ENCODE measurements at places on chromosomes 11 and 22. TPM values are rescaled to one million over a fixed set of nuclear protein-coding genes. Genes with fewer than 3 reads are reported as not detected.

The TSPAN18 gene
- 74.5 TPM for polyA plus RNA-seq

The IFITM5 gene
- 0.43 TPM for polyA plus RNA-seq

The HEPHL1 gene
- polyA plus RNA-seq, result 0.06 TPM

The APOA4 gene
- polyA plus RNA-seq, result not detected

The ZNF214 gene
- 9.4 TPM for polyA plus RNA-seq

The KRTAP5-8 gene
- not detected for polyA plus RNA-seq

The HMOX1 gene
- polyA plus RNA-seq, result 12.4 TPM

The APLNR gene
- 135 TPM for polyA plus RNA-seq

The SHISAL1 gene
- 1.7 TPM for polyA plus RNA-seq

The C11orf86 gene
- not detected for polyA plus RNA-seq

The APOL4 gene
- polyA plus RNA-seq, result 9.9 TPM

- no peak for DNase-seq
Observed at GRCh38 chr11:88619656-88620385, 282.3 kb upstream of the CTSC start.

DNA sequence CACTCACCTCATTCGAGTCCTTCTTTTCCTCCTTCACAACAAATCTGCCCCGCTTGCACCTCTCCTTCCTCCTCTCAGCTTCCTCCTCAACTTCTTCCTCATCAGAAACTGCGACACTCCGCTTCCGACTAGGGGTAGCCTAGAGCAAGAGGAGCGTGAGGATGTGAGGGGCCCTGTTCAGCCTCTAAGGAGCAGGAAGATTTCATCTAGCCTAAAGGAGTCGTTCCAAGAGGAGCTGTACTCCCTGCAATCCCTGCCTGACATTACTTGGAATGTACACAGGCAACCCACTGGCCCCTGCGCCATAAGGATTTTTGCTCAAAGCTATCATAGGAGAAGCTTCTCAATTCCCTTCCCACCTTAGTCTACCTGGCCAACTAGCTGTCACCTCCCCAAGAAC lies 34.5 kb downstream of the MORC2 start:
- DNase-seq, result no peak

DNA sequence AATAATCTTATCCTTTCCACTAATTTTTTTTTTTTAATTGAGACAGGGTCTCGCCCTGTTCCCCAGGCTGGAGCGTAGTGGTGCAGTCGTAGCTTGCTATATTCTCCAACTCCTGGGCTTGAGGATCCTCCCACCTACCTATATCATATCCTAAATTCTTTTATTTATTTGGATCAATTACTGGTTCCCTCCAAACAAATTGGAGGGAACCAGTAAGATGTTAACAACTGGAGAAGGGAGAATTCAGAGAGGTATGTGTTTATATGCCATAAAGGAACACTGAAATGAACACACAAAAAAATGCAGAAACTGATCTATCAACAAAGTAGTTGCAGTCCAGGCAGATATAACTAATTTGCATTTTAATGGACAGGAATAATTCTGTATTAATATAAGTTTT lies 63.6 kb downstream of the ATXN10 start:
- DNase-seq, result no peak

DNA sequence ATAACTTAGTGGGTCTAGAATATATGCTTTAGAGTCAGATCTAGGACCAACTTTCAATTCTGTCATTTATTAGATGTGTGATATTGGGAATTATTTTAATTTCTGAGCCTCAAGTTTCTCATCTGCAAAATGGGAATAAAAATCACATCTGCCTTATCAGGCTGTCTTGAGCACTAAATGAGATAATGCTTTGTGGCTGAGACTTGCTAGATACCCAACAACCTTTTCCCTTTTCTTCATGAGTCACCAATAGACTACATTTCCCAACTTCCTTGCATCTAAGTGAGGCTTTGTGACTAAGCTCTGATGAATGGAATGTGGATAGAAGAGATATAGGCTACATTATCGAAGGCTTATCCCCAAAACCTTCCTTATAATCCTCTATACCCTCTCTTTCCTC lies 220.7 kb upstream of the SESN3 start:
- DNase-seq, result no peak

DNA sequence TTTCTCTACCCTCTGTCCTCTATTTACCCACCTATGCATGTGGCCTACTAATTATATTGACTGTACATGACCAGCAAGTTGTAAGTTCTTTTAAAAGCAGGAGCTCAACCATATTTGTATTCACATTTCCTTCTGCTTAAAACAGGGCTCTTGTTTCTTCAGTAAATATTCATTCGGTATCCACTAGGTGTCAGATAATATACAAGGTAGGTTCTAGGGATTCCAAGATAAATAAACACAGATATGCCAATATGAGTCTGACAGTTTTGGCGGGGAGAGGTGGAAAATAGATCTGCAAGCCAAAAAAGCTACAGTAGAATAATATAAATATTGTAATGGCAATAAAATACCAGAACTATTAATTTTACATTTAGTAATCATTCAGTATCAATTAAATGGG lies 15.3 kb upstream of the RAB30 start:
- no peak for DNase-seq

DNA sequence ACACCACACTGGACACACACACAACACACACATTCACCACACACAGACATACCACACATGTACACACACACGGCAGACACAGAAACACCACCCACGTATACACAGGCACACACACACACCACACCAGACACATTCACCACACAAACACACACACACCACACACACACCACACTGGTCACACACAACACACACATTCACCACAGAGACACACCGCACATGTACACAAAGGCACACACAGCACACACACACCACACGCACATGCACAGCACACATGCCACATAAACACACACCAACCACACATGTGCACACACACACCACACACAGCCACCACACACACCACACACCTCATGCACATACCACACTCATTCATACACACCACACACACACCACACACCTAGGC lies 84.2 kb upstream of the PRR5 start:
- no peak for DNase-seq
